Activated CD4-positive, CD25-positive, alpha-beta regulatory T cell (primary cell): ENCODE measurements at places on chromosomes 16 and 17.

GRCh38 chr17:13580790-13581189, 20.9 kb downstream of the HS3ST3A1 start:
- DNase-seq = no peak

- no peak for DNase-seq
Observed at GRCh38 chr17:7589891-7590691, at the start of gene SOX15. Gene SOX15, minus strand, starts transcription at chr17:7590094. Its CDS starts 418 bp downstream, at chr17:7589676.

DNA sequence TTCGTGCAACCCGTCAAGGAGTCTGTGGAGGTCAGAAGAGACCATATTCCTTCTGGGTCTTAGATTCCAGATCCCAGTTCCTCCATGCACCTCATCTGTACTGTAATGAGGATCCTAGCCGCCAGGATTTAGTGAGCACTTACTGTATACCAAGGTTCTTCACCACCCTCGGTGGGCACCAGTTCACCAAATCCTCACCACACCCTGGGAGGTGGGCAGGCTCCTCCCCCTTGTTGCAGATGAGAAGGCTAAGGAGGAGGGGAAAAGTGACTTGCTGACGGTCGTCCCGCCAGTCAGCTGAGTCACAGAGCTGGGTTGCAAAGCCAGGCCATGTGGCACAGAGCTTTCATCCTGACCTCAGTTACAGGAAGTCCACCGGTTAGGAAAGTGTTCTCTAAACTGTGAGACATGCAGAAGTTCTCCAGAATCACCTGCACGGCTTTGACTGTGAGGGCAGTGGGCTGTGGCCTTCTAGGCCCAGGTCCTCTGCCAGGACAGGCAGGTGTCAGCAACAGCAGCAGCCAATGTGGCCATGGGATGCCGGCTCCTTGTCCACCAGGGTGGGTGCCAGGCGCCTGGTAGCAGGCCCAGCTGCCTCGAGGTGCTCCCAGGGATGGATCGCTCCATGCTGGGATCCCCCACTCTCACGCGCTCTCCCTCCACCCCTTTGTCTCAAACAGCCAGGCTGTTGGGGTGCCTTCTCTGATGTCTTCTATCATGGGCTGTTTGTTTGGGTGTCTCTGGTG, 240.3 kb upstream of the GSE1 start:
- no peak for DNase-seq

- no peak for DNase-seq
Observed at GRCh38 chr17:29652976-29653375, 30.3 kb upstream of the CORO6 start.

GRCh38 chr17:21285164-21286065, 904 bp downstream of the MAP2K3 start:
- no peak for DNase-seq
